Choroid plexus epithelial cell (primary cell): ENCODE measurements at places on chromosomes 5 and 9.

DNA sequence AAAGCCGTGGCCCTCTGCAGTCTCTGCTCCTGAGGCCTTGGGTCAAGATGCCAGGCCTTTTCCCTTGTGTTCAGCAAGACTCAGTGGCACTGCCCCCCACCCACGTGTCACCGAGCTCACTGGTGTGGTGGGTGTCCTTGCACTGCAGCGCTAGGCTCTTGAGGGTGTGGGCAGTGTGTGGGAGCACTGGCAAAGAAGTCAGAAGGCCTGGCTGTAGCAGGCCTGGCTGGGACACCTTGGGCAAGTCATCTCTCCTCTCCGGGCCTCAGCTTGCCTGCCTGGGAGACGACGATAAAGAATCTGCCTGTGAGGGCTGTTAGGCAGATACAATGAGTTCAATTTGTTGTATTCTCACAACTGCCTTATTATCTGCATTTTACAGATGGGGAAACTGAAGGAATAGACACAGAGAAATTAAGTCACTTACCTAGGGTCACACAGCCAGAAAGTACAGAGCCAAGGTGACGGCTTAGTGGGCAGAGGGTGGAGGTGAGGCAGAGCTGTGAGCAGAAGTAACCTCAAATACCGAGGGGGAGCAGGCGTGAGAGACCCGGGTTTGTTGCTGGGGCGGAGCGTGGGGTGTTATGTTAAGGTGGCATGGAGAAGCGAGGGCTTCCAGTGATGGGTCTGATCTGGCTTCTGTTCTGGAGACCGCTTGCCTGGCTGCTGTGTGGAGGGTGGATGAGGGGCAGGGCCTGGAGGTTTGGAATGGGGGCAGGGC lies 1.4 kb downstream of the TSPAN17 start:
- DNase-seq = no peak

DNA sequence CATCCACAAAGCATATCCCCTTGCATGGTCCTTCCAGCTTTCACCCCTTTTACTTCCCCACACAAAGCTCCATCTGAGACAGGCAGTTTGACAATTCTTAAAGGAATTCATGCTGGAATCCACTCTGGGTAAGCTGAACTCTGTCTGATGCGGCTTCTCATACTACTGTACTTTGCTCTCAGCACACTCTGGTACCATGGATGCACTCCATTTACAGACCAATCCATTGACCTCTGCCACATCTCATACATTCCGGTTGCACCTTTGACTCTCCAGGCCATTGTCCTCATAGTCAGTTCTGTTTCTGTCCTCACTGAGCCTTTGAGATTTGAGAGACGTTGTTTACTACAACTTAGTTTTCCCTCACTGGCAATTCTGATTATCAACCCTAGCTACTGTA lies 12.2 kb downstream of the SPATA9 start:
- peak; percentile 35 for DNase-seq

DNA sequence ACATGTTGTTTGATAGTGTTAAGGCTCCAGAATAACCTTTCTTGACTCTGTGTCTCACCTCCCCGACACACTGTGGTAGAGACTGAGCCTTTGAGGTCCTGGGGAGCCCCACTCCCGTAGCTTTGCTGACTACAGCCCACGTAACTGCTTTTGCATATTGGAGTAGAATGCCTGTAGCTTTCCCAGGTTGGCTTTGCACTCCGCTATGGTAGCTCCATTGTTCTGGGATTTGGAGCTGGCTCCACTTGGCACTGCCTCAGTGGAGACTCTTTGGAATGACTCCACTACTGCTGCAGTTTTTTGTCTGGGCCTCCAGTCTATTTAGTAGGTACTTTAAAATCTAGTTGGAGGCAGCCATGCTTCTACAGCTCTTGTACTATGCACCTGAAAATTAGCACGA lies 56.2 kb upstream of the ANXA1 start:
- DNase-seq = no peak

- no peak for DNase-seq
These were observed 20.0 kb downstream of the GPBP1 start for GRCh38 chr5:57193757-57194413.

DNA sequence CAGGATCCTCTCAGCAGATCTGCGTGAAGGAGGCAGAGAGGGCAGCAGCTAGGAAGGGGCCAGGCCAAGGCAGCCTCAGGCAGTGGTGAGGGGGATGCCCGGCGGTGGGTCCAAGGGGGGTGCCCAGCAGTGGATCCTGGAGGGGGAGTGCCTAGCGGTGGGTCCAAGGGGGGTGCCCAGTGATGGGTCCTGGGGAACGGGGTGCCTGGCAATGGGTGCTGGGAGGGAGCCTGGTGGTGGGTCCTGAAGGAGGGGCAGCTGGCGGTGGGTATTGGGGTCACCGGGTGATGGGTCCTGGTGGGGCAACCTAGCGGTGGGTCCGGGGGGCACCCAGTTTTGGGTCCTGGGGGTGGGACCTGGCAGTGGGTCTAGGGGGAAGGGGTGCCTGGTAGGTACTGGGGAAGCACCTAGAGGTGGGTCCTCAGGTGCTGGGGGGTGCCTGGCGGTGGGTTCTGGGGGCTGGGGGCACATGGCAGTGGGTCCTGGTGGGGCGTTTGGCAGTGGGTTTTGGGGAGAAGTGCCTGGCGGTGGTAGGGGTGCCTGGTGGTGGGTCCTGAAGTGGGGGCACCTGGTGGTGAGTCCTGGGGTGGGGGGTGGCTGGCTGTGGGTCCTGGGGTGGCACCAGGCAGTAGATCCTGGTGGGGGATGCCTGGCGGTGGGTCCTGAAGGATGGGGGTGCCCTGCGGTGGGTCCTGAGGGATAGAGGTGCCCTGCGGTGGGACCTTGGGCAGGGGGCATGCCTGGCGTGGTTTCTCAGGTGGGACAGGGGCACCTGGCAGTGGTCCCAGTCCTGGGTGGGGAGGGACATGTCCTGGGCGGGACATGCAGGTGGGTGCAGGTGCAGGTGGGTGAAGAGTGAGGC lies 1.9 kb downstream of the LRRC14B start:
- no peak for DNase-seq

DNA sequence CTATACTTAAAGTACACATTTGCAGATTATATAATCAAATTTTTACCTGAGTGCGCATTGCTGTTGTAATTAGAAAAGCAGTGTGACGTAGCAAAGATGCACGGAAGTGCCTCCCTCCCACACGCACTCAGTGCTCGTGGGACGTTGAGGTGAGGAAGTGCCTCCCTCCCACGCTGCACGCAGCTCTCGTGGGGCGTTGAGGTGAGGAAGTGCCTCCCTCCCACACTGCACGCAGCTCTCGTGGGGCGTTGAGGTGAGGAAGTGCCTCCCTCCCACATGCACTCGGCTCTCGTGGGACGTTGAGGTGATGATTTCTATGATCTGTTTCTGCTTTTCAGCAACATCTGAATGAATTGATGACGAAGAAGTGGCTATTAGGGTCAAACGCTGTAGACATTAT lies 21.0 kb downstream of the EXOC3 start:
- DNase-seq = no peak

DNA sequence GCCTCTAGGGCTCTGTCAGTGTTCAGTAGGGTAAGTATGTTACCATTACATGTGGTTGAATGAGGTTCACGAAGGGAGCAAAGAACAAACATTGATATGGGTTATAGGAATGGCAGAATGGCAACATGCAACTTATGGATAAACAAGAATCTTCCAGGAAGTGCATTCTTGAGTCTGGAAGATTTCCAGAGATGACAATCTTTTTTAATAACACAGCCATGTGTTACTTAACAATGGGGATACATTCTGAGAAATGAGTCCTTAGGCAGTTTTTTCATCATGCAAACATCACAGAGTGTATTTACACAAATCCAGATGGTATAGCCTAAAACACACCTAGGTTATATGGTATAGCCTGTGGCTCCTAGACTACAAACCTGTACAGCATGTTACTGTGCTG lies 9.1 kb upstream of the SLC28A3 start:
- DNase-seq = peak; percentile 28
